Heart right ventricle (tissue), 16 donors: ENCODE measurements at places on chromosomes 1 and 21. TPM values are rescaled to one million over a fixed set of nuclear protein-coding genes. Genes with fewer than 3 reads are reported as not detected.

DRAM2 gene
- total RNA-seq: 36.3 TPM

GRCh38 chr21:36697851-36698384 is 997 bp upstream of the SIM2 start:
- no peak for DNase-seq

DNA sequence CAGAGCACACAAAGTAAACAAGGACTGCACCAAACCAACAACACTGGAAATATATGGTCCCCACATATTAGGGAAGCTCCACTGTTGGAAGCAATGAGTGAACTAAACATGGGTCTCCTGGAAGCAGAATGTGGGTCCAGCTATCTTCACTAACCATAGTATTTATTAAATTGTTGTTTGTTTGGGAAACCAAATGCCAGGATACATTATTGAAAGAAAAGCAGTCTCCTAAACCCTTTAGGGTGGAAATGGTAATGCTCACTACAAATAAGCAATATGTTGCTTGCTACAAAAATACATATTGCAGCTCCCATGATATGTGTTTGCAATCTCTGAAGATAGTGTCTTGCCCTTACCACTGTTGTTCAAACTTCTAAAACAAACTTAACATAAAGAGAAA is 2.2 kb downstream of the NEGR1 start:
- DNase-seq: no peak

GRCh38 chr1:197399755-197400521 is 131.9 kb downstream of the CRB1 start:
- DNase-seq: no peak

DNA sequence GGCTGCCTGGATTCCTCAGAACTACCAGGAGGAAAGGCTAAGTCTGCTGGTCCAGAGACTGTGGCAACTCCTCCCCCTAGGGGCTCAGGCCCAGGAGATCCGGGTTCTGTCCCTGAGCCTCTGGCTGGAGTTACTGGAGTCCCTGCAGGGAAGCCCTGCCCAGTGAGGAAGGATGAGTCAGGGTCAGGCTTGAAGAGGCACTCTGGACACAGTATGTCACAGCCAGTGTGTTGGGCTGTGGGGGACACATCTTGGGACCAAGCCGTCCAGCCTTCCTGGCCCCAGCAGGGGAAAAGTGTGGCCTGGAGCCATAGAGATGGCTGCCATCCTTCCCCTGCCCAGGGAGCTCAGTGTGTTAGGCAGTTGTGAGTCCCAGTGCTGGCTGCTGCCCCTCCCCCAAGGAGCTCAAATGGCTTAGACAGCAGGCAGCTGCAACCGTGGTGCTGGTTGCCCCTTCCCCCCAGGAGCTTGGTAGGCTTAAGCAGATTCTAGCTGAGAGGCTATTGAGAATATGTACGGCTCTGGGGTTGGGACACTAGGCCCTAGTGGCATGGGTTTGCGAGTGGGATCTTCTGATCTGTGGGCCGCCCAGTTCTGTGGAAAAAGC is 28.2 kb upstream of the RABGAP1L start:
- no peak for DNase-seq

DNA sequence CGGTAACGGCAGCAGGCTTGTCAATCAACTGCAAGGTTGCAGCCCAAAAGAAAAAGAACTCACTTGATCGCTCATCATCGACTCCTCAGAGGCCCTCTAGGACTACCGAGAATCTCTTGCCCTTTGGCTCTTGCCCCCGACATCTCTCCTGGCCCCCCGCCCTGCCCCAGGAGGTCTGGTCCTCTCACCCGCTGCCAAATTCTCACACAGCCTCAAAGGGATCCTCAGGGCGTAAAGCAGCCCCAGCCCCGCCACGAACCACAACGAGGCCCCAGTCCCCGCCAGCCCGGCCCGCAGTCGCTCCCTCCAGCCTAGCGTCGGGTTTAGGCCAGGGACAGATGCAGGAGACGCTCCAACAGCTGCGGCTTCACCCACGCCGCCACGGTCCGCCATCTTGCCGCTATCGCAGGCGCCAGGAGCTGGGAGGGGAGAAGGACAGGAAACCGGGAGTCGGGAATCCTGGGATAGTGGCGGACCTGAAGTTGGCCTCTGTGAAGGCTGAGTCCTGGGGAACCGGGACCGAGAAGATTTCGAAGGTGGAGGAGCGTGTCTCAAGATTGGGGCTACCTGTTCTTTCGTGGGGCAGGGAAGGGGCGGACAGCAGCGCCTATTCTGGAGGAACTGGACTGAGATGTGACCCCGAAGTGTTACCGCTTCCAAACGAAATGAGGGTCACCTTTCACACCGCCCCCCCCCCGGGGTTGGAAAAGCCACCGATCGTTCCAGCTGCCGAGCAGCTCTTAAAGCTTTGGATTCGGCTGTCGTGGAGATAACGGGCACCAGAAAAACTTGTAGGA is at the start of gene ST7L:
Gene ST7L, minus strand, starts transcription at position 421 of the 797 bp plus-strand sequence. Its CDS starts 28 bp downstream, at position 393.
- DNase-seq: peak; percentile 88

DNA sequence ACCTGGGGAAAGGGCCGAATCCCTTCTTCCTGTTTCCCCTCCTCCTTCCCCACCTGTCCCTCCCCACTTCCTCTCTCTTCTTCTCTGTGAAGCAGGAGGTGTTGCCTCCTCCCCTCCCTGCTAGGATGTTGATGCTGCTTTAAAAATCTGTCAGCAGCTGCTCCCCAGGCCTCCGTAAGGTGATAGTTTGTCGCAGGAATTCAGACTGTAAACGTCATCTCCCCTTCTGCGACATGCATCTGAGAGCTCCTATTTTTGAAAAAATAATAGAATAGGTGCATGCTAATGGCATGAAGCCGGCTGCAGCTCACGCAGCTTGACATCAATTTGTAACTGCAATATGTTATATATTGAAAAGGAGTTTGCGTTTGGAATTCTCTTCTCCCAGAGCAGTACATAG is 70.1 kb downstream of the KAZN start:
- DNase-seq: no peak
